SJCRH30 (cell line): ENCODE measurements at places on chromosomes 2 and 18.

DNA sequence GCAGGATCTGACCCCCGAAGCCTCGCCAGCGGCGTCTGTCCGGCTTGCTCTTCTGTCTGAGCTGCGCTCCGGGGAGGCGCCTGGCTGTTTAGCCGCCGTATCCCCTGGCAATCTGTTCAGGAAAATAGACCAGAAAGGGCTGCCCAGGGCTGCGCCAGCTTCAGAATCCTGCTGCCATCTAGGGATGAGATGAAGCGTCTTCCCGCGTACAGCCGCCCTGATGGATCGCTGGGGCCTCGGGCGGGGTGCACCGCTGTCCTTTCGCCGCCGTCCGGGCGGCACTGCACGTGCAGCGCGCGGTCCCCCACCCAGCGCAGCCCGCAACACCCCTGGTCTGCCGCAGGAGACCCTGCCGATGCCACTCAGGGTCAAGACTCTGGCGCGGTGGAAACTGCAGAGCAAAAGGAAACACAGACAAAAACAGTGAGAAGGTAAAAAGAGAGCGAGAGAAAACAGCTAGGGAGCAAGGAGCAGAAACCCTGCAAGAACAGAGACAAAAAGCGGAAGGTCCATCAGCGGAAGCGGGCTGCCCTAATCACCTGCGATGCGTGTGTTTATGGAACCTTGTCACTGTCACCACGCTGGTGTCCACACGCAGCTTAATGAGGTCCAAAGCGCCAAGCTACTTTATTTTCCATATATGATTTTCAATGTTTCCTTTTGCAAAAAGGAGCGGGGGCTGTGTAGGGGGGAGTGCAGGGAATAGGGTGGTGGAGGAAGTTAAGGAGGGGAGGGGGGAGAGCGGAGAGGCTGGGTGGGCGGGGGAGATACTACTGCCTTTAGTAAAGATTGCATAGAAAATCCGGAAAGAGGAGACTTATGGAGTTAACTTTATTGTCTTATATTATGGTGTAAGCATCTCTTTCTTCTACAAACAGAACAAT lies 2113.3 kb upstream of the PIK3C3 start:
- DNase-seq: peak; percentile 30

GRCh38 chr2:190879474-190880377 lies 895 bp upstream of the GLS start:
- DNase-seq: no peak

DNA sequence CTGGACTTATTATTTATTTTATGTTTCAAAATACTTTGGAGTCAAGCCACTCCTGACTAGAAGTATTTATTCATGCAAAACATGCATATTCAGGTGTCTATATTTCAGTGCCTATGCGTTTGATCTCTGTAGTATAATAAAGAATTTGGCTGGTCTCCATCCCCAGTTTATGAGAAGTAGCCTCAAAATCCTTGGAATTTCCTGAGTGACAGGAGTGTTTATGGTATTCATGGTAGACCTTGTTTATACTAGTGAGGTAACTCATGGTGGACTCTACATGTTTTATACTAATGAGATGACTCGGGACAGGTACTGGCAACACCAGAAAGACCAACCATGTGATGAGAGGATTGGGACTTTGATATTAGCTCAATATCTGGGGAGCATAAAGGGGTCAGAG lies 43.9 kb upstream of the CSRNP3 start:
- DNase-seq: no peak

DNA sequence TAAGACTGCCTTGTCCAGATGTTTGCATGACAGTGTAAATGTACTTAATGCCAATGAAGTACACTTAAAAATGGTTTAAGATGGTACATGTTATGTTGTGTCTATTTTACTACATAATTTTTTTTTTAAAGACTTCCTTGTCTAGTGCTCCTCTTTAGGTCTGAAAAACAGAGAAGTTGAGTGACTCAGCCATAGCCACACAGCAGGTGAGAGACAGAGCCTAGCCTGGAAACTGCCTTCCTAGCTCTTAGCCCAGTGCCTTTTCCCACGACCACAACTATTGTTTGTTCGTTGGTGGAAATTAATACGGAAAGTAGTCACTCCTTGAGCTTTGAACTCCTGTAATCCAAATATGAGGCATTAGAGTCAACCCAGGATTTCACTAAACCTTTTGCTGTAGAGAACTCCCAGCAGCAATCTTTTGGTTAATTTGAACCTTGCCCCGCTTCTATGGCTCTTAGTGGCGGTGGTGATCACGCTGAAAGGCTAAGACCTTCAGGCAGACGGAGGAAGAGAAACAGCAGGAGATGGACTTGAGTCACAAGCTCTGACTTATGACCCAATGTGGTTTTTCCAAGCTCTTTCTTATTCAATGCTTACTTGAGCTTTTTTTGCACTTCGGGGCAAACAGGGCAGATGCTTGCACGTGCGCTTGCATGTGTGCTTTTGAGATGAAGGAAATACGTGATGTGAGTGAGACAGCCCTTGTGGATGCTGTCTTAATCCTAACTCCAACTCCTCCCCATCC lies 21.2 kb downstream of the TRIB2 start:
- no peak for DNase-seq

GRCh38 chr2:240624011-240624949 lies 1.0 kb upstream of the GPR35 start:
- DNase-seq: no peak
